ENCODE measurements at places on chromosomes 5 and 9.

- no peak for DNase-seq
Measured at GRCh38 chr5:91487420-91487819, 104.3 kb upstream of the ARRDC3 start.

GRCh38 chr9:130368631-130369103, 76.1 kb upstream of the ASS1 start:
- no peak for DNase-seq

DNA sequence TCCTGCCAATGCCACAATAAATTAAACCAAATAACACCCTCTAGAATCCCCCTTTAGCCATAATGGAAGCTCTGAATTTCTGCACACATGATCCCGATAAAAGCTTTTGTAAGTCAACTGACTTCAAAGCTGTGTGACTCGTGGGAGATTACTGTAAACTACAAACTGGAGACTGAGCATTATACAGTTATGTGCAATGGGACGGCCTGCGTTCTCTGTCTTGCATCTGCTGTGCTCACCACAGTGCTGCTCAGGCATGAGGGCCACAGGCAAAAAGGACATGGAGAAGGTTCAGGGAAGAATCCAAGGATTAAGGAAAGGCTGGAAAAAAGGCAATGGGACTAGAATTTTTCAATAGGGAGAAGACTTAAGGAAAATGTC, 184.2 kb downstream of the FANCC start:
- no peak for DNase-seq

DNA sequence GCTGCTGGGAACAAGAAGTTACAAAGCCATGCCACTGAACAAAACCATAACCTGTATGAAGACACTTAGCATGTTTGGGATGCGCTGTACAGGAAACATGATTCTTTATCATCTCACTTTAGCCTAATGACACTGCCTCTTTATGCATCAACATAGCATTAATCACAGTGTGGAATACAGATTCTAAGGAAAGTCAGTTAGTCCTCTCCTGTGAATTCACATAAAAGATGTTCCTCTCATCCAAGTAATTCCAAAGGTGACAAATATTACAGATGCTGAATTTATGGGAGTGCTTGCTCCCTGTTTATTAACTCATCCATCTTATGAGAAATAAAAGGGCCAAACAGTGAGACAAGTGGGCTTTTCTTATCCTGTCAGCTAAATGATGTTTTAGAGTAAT, 1677.7 kb downstream of the EFNA5 start:
- DNase-seq = no peak

GRCh38 chr5:95617057-95617456, 2.8 kb upstream of the GPR150 start:
- no peak for DNase-seq

DNA sequence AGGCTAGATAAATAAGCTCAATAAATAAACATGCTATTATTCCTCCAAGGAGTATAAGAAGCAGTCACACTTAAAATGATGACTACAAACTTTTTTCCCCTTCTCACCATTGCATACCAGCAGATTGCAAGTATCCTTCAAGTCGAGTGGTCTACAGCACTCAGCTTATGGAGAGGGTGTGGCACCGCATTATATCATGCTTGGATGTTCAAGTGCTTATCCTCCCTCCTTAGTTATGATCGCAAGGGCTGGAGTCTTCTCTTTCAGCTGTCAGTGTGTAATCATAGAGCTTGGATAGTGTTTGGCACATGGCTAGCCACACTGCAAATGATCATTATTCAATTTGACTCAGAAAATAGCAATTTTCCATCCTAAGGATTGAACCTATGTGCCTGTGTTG, 124.0 kb downstream of the CARTPT start:
- DNase-seq = no peak

DNA sequence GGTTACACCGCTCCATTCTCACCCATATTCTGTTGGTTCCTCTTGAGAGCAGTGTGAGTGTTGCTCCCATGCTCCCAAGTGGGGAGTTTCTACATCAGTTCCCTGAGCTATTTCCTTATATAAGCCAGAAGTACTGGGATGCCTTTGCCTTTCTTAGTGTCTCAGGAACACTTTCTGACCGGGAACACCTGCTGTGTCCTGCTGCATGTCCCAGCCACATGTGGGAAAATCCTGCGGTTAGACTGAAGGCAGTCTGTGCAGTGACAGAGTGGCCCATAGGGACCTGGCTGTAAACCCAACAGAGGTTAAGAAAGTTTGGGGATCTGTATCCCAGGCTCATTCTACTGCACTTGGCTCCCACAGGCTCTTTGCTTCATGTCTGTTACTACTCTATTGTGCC, 126.0 kb downstream of the EGFLAM start:
- no peak for DNase-seq

DNA sequence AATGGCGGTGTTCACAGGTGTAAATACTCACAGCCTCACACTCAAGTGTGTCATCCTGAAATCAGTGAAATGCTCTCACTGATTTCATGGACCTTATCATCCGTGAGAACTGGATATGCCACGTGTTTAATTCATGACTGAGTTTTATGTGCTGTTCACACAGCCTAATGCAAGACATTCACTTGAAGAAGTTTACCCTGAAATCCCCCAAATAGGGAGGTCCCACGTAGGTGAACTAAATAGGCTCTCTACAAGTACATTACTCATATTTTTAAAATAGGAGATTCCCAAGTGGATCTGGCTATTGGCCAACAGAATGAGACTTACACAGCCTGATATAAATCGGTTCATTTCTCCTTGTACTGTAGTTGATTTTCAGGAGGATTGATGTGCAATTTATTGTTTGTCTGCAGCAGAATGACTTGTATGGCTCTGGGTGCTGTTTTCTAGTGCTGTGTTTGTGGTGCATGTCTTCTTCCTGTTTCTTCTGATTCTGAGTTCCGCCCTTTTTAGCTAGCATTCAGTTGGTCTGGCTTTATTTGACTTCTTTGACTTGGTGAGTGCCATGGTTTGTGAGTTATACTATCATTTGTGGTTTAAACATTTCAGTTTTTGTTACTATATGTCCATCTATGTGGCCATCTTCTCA, 25.1 kb downstream of the TRIO start:
- no peak for DNase-seq

GRCh38 chr9:109274884-109275730, 45.8 kb downstream of the EPB41L4B start:
- no peak for DNase-seq

- DNase-seq = no peak
Measured at GRCh38 chr9:95045751-95046150, 271.8 kb downstream of the FANCC start.

DNA sequence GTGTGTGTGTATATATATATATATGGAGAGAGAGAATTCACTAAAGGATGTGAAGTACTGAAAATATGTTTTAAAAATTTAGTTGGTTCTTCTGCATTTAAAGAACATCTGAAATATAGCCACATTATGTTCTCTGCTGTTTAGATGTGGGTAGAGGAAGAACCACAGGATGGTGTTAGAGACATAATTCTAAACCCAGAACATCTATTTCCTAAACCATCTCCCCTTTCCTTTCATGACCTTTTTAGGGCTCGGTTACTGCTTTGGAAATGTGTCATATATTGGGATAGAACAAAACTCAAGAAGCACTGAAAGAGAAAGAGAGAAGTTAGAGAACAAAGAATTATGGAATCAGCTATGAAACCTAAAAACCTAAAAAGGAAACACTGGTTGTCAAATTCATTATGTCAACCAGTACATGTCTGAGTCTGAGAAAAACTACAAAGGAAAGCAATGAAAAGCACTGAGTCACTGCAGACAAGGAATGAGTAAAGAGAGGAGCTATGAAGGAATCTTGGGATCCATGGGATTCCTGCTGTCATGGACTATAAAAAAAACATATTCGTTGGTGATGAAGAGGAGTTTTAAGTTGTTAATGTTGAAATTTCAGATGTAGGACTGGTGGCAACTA, 28.4 kb downstream of the SLC12A2 start:
- DNase-seq = no peak

- DNase-seq = no peak
Measured at GRCh38 chr5:54275361-54275760, 35.0 kb downstream of the ARL15 start.

DNA sequence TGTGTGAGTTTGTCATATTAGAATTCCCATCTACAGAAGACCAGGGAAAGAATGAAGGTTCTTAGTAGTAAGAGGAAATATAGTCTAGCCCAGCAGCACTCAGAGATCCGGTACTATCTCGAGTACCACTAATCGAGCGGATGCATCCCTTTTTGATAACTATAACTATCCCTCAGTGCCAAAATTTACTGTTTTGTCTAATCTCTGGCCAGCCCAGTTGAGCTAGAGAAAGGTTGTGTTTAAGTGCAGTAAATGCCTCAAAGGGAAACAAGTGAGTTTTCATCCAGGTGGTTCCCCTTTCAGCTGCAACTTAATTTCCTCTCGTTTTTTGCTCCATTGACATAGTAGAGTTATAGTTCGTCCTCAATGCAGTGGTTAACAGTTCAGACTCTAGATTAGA, 146.7 kb downstream of the GPBP1 start:
- DNase-seq = no peak

GRCh38 chr9:120868339-120868675, 8.7 kb downstream of the PHF19 start:
- no peak for DNase-seq

- DNase-seq = peak; percentile 74
Measured at GRCh38 chr5:57450991-57451876, 31.4 kb downstream of the ACTBL2 start.

DNA sequence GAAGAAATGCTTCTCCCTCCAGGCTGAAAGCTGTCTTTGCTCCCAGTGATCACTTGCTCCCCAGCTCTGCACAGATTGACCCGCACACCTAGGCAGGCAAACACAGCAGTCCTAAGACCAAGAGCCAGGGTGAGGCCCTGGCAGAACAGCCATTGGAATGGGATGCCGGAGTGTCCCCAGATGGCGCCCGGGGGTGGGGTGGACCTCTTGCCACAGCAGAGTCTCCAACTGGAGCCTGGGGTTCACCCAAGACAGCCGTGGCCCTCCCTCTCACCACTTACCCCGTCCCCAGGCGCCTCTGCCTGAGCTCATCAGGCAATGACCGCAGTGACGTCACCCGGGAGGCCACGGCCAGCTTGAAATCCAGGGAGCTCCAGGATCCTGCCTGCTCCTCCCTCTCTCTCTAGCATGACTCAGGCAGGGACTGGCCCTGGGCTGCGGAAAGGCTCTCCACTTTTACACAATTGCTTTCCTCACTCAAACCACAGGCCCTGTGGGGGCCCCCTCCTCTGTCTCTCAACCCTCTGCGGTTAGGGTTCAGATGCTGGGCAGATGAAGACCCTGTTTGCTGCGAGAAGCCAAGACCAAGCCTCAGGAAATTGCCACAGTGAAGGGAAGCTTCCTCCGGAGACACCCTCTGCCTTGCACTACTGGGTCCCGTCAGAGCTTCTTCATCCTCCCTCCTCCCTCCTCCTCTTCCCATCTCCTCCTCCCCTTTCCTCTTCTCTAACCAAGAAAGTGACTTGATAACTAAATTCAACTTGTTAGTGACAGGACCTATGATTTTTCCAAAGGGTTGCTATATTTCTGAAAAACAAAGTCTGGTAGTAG, 24.3 kb upstream of the PTGES start:
- no peak for DNase-seq

- DNase-seq = no peak
Measured at GRCh38 chr5:101806410-101806809, 489.7 kb downstream of the SLCO4C1 start.

DNA sequence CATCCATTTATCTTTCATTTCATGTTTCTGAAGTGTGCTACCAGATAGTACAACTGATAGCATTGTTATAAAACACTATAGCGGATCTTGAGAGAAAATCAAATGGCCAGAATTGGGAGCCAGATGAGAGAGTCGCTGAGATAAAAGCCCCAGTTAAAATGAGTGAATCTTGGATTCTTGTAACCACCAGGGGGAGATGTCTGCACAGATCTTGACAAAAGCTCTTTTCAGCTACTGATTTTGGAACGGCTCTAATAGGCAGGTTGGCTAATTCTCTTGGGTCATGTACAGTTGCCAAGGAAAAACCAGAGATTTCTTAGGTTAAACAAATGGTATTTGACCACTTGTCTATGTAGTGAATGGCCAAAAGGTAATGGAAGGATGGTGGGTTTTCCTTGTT, 21.7 kb downstream of the F2RL2 start:
- DNase-seq = peak; percentile 23

DNA sequence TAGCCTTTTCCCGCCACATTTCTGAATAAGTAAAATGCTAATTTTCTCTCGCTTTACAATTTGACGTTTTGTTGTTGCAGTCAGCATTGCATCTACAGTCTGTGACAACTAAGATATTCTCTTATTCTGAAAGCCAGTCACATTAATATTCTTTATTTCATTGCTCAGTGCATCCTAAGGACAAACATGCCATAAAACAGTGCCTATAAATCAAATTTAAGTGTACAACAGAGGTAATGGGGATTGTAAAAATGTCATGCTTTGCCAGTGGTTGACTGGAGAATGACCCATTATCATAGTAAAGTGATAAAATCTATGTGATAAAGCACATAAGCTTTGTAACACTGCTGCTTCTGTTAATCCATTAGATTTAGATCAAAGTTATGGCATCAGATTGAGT, 1850.0 kb upstream of the ACO1 start:
- no peak for DNase-seq

GRCh38 chr5:24162343-24162742, 482.4 kb downstream of the CDH10 start:
- no peak for DNase-seq

DNA sequence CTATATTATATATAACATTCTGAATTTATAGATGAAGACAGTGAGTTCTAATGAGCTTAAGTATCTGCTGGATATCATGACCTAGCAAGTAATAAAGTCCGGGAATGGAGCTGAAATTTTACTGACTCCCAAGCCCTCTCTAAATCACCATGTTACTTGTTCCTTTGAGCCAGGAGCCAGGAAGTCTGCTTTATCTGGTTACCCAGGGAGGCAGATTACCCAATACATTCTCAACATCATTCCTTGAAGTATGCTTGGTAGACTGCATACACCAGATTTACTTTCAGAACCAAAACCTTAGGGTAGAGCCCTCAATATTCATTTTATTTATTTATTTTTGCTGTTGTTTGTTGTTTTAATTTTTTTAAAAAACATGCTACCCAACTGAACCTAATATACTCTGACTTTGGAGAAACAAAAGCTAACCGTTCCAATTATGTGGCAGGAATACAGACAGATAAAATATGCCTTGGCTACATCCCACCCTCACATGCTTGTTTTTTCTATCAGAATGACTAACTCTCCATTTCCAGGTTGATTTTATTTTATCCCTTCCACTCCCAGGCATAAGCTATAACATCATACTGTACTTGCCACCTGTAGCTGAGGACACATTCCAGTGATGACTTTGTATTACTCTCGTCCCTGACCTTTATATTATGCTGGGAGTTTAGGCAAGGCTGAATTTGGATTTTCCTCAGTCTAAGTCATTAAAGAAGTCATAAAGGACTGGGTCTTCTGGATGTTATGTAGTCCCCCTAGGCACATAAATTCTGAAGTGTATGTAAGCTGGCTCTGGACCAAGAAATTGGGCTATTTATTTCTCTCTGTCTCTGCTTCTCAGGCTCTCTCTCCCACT, 82.0 kb downstream of the YIPF5 start:
- peak; percentile 9 for DNase-seq
